ENCODE measurements at places on chromosomes 4 and X.

- DNase-seq, result no peak
These were observed 568.8 kb downstream of the STIM2 start for GRCh38 chr4:27429364-27429871.

GRCh38 chrX:139560221-139560620 is 29.7 kb downstream of the F9 start:
- no peak for DNase-seq

GRCh38 chr4:54189140-54189539 is 40.0 kb upstream of the PDGFRA start:
- DNase-seq, result no peak

DNA sequence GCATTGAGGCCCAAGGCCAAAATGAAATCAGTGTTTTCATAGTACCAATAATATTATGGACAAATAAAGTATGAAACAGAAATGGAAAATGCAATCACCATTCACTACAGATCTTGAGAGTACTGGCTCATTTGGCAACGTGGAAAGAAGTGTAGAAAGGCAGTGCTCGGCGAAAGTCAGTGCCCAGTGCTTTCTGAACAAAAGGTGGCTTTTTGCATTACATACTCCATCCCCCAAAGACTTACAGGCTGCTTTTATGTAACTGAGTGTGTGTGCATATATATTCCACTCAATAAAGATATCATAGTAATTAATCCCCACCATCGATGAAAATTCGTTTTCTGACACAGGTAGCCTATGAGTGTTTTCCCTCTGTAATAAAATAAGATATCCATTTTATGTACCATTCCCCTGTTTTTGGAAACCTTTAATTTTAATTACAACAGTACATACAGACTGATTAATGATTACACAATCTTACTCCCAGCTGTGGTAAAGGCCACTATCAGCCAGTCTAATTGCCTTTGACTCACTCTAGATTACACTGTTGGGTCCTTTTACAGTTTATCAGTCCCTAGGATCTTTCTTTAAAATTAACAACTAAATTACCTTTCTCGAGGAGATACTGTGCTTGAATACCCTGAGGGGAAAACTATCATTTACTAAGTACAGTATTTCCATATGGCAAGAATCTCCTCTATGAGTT is 65.9 kb downstream of the MAD2L1 start:
- DNase-seq, result no peak

DNA sequence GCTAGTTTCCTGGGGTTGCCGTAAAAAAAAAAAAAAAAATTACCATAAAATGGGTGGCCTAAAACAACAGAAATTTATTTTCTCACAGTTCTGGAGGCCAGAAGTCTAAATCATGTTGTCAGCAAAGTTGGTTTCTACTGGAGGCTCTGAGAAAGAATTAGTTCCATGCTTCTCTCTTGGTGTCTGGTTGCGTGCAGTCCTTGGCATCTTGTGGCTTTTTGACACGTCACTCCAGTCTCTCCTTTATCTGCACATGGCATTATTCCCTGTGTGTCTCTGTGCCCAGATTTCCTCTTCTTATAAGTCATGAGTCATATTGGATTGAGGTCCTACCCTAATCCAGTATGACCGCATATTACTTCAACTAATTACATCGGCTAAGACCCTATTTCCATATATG is 38.7 kb downstream of the SPATA4 start:
- DNase-seq, result no peak

DNA sequence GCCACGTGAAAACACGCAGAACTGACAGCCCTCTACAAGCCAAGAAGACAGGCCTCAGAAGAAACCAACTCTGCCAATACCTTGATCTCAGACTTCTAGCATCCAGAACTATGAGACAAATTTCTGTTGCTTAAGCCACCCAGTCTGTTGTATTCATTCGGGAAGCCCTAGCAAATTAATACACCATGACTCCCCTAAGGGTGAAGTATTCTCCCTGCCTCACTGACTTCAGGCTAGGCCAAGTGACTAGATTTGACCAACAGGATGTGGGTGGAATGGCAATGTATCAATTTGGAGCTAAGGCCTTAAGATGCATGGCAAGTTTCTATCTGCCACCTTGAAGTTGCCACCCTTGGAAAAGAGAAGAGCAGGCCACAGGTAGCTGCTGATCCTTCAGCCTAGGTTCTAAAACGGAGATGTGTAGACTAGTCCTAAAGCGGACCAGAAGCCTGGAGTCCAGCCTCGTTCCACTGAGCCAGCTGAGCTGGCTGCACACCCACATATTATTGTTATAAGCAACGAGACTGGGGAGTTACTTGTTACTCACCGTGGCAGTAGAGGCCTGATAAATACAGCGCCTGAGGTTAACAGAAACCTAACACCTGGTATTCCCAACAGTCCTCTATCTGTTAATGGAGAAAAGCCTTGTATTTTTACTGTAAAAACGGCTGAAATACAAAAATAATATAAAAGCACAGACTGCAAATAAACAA is 16.4 kb downstream of the SCARB2 start:
- DNase-seq, result no peak

GRCh38 chr4:184538023-184538599 is 63.8 kb upstream of the IRF2 start:
- peak; percentile 82 for DNase-seq

DNA sequence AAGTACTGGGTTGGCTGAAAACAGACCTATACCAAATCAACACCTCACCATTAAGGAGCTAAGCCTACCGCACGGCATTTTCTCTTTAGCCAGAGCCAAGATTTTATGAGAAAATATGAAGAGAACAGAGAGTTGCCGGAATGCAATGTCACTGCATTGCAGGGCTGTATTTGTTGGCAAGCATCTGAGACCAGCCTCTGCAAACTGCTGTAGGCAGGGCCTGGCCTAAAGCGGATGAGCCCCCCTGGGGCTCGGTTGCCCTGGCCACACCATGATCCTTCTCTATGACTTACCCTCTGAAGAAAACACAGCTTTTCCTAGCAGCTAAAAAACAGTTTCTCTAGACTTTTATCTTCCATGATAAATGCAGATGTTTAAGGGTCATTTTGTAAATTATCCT is 120.5 kb upstream of the SORBS2 start:
- no peak for DNase-seq

GRCh38 chr4:37976991-37977470 is 16.8 kb downstream of the PTTG2 start:
- peak; percentile 82 for DNase-seq

DNA sequence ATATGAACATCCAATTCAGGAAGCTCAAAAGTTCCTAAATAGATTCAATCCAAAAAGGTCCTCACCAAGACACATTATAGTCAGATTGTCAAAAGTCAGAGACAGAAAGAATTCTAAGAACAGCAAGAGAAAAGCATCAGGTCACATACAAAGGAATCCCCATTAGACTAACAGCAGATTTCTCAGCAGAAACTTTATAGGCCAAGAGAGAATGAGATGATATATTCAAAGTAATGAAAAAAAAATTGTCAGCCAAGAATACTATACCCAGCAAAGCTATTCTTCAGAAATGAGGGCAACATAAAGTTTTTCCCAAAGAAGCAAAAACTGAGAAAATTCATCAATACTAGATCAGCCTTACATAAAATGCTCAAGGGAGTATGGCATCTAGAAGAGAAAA is 106.6 kb upstream of the SH3RF1 start:
- DNase-seq, result no peak

DNA sequence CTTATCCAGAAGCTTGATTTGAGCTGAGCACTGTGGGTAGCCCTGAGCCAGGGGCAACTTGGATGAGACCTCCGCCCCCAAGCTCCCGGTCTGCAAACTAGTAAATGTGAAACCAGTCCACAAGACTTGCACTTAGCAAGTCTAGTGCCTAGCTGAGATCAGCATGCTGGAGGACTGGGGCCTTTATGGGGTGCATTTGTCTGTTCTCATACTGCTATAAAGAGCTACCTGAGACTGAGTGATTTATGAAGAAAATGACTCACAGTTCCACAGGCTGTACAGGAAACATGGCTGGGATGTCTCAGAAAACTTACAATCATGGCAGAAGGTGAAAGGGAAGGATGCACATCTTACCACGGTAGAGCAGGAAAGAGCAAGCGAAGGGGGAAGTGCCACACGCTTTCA is 42.1 kb upstream of the HOPX start:
- no peak for DNase-seq

DNA sequence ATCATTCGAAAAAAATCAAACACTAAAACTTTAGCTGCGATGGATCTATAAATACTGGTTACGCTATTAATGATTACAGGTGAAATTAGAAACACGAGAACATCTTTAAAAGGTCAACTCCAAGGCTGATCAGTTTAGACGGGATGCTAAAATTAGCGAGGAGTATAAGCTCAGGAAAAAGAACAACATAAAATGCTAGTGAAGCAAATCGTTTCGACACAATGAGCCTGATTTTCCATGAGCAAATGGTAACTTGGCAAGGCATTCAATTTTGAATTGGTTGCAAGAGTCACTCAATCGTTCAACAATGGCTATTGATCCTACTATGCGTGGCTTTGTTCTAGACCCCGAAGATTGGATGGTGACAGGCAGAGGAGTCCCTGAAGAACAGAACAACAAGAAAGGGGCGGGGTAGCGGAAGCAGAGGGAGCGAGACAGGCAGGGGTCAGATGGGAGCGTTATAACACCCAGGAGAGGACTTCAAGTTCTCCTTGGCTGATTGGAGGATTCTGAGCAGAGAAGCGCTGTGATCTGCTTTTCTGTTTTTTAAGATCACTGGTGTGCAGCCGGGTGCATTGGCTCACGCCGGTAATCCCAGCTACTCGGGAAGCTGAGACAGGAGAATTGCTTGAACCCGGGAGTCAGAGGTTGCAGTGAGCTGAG is 146.5 kb downstream of the RBM47 start:
- DNase-seq, result peak; percentile 13

DNA sequence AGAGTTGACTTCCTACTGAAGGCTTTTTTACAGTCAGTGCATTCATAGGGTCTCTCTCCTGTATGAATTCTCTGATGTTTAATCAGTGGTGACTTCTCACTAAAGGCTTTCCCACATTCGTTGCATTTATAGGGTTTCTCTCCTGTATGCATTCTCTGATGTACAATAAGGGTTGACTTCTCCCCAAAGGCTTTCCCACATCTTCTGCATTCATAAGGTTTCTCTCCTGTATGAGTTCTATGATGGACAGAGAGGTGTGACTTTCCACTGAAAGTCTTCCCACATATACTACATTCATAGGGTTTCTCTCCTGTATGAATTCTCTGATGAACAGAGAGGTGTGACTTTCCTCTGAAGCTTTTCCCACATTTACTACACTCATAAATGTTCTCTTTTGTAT is 45.2 kb downstream of the ZNF674 start:
- no peak for DNase-seq

- DNase-seq, result no peak
These were observed 409.2 kb downstream of the NKX6-1 start for GRCh38 chr4:84089652-84090437.

DNA sequence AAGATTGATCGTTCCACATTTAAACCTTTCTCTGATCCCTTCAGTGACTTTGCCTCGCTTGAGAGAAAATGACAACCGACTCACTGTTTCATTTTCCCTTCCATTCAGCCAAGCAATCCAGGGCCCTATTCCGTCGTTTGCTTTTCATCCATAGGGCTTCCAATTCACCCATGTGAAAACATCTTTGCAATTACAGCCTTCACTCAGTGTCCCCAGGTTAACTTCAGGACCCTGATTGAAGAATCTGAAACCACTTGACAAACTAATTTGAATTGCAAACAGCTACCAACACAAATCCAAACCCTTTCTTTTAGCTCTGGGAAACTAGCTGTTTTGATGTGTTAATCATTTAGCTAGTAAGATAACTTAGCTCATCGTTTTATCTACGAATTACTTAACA is 120.2 kb upstream of the FAM9C start:
- no peak for DNase-seq

DNA sequence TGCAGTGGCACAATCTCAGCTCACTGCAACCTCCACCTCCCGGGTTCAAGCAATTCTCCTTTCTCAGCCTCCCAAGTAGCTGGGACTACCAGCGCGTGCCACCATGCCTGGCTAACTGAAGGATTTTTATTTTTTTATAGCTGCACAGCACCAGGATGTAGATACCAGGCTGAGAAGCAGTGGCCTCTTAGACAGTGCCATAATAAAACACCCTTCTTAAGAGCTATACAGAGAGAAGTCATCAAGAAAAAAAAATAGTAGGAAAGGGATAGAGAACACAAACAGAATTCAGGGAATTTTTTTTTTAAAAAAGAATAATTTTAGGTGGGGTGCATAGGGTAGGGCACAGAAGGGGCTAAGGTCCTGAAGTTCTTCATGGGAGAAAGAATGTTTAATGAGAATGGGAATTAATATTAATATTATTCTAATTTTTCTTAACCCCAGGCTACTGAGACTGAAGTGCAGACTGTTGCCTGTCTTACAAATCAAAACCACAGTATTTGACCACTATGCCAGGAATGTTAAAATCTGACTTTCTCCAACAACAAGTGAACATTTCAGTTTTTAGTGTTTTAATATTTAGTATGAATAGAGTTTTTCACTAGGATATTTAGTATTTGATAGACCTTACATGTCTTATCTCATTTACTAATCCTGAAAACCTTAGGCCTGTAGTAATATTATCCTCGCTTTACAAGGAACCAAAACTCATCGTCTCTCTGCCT is 146.7 kb downstream of the KCNIP4 start:
- DNase-seq, result no peak

- no peak for DNase-seq
These were observed 71.3 kb upstream of the SPRY1 start for GRCh38 chr4:123325241-123325681.

DNA sequence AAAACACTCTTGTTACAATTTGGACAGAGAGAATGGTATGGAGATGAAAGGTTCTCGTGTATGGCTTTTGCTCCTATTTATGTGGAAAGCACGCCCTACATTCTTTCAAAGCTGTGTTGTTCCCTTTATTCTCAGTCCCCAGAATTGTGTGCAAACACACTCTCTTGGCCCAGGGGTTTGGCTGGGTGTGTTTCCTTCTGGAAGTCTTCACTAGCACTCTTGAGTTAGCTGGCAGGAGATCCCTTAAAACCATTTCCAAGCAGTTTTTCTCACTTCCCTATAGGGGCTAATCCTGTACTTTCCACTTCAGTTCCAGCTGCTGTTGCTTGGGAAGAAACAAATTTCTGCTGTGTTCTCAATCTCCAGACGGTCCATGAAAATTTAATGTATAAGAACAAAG is 35.1 kb downstream of the FHL1 start:
- no peak for DNase-seq

- no peak for DNase-seq
These were observed 9.9 kb downstream of the LRPAP1 start for GRCh38 chr4:3522326-3522640.
